Activated CD4-positive, alpha-beta T cell treated with anti-CD3 and anti-CD28 coated beads, Interleukin-2, amount 50 U/mL, for 48 hours (primary cell): ENCODE measurements at places on chromosomes 5 and 9.

- DNase-seq, result no peak
These were observed 37.7 kb downstream of the TPPP start for GRCh38 chr5:655406-655805.

DNA sequence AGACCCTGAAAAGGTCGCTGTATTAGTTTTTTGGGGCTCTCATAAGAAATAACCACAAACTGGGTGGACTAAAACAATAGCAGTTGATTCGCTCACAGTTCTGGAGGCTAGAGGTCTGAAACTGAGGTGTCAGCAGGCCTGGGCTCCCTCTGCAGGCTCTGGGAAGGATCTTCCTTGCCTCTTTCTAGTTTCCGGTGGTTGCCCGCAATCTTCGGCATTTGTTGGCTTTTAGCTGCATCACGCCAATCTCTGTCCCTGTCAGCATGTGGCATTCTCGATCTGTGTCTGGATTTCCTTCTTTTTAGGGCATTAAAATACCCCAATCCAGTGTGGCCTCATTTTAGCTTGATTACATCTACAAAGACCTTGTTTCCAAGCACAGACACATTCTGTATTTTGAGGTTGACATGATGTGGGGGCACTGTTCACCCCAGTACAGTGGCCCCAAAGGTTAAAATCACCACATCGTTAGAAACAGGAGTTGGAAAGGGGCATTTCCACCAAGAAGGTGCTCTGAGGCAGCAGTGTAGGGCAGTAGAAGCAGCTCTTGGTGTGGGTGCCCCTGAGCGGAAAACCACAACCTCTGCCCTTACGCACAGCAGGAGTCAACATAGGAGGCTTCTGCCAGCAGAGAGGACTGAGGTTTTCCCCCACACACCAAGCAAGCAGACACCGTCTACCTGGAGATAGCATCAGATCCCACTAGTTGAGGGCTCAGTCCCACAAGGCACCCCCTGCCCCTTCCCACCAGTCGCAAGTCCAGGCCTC lies 13.5 kb downstream of the ZNF79 start:
- DNase-seq, result peak; percentile 43

DNA sequence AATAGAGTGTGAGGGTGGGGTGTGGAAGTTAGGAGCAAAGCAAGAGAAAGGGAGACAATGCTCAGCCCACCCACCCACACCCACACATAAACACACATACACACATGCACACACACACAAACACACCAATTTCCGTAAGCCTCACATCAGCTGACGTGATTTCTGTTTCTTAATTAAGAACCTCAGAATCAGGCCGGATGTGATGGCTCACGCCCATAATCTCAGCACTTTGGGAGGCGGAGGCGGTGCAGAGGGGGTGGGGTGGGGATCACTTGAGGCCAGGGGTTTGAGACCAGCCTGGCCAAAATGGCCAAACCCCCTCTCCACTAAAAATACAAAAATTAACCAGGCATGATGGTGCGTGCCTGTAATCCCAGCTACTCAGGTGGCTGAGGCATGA lies 26.4 kb upstream of the PIK3R1 start:
- no peak for DNase-seq

DNA sequence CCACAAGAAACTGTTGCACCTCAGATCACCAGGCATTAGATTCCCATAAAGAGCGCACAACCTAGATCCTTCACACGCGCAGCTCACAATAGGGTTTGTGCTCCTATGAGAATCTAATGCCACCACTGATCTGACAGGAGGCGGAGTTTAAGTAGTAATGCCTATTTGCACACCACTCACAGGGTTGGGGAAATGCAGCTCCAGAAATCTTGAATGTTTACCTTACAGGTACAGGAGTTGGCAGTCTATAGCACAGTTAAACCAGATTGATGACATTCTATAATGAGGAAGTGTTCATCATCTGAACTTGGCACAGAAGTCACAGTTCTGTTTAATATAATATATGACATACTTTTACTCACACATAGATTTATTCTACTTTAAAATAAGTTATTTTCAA lies 732.2 kb upstream of the ZNF608 start:
- no peak for DNase-seq

- no peak for DNase-seq
These were observed 617 bp downstream of the PTPN3 start for GRCh38 chr9:109497226-109498153.

DNA sequence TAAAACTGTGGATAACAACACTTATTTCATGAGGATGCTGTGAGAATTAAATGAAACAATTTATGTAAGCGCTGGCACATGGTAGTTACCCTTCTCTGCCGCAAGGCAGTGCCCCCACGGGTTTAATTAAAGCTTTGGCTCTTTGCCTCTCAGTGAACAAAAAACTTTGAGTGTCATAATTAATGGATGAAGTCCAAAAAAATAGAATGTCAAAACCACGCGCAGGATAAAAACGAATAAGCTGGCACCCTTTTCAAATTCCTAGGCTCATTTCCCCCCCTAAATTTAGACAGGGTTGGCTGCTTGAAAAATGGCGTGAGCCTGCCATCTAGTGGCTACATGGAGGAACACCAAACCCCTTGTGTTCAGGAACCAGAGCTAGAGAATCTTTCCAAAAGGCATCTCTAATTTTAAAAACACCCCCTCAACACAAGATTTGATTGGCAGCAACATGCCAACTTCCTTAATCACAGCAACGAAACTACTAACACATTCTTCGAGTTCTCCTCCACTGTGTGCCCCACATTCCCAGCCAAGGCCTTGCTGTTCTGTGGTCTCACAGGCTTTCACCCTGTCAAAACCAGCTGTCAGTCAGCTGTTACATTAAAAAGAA lies 29.0 kb upstream of the CCNG1 start:
- peak; percentile 47 for DNase-seq

GRCh38 chr5:50967563-50968355 lies 301.3 kb downstream of the PARP8 start:
- no peak for DNase-seq

GRCh38 chr5:166582416-166582815 lies 1709.0 kb upstream of the WWC1 start:
- DNase-seq, result no peak

- no peak for DNase-seq
These were observed 663.8 kb upstream of the CDH9 start for GRCh38 chr5:27701931-27702903.

DNA sequence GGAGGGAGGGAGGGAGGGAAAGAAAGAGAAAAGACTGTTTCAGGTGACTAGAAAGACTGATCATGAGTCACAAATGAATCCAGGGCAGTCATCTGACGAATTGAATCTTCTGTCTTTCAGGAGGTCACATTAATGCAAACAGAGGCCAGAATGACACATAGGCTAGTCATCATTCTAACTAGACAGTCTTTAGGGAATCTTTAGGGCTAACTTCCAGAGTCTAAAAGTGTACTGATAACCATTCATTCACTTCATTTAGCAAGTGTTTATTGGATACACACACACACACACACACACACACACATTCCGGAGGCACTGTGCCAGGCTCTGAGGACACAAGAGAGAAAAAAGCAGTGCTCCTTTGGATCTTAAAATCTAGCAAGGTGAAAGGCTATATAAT lies 156.7 kb downstream of the EBF1 start:
- DNase-seq, result no peak

DNA sequence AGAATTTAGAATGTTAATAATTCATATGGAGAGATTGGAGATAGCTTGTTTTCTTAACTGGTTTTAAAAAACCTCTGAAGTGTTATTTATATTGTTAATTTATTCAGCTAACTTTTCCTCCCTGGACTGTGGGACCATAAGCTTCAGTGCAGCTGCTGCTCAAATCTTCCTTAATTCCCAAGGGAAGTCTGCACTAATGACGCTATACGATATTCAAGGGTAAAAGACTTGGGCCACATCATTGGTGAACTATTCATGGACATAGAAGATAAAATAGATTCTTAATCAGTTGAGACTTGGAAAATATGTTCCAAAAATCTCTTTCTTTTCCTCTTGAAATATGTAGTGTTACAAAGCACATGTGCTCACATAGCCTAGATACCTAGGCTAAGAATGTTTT lies 31.1 kb upstream of the GAS1 start:
- no peak for DNase-seq

GRCh38 chr5:138230981-138231589 lies 18.0 kb upstream of the CDC23 start:
- DNase-seq, result no peak

- no peak for DNase-seq
These were observed 64.3 kb downstream of the CXXC5 start for GRCh38 chr5:139712412-139712811.

GRCh38 chr5:168578006-168578405 lies 1.2 kb downstream of the PANK3 start:
- no peak for DNase-seq

- no peak for DNase-seq
These were observed 35.4 kb upstream of the RXRA start for GRCh38 chr9:134290603-134291451.

DNA sequence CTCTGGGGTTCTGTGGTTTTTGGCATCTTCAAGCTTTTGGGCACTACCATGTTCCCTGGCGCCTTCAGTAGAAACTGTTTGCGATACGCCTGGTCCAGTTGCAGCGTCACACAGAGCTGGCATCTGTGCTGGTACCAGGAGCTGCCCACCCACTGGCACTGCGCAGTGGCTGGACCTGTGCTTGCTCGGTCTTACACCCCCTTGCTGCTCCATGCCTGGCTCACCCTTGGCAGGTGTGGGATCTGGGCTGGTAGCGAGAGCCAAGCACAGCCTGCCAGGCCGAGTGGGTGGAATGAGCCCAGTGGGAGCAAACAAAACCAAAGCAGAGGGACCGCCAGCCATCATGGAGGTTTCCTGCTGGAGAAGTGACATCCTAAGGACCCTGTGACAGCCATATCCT lies 170.2 kb upstream of the IRX2 start:
- no peak for DNase-seq

- no peak for DNase-seq
These were observed 20.8 kb downstream of the KYAT1 start for GRCh38 chr9:128860937-128861336.

GRCh38 chr5:150014456-150014855 lies 13.9 kb downstream of the HMGXB3 start:
- DNase-seq, result no peak

DNA sequence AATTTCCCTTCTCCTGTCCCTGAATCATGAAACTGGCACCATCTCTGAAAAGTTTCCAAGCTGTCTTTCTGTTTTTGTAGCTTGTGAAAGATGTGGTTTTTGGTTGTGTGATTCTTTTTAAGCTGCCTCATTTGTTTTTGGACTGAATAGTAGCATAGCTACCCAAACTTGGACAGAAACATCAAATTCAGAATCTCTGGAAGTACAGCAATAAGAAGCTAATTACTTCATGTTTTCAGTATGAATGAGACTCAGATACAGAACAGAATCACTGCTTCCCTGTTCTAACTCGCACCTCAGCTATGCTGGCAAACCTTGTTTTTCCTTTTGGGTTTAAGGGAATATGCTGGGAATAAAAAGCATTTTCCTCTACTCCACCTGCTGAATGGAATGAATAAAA lies 101.0 kb downstream of the FGF1 start:
- DNase-seq, result no peak

- DNase-seq, result no peak
These were observed 30.0 kb downstream of the XPA start for GRCh38 chr9:97666907-97667686.

DNA sequence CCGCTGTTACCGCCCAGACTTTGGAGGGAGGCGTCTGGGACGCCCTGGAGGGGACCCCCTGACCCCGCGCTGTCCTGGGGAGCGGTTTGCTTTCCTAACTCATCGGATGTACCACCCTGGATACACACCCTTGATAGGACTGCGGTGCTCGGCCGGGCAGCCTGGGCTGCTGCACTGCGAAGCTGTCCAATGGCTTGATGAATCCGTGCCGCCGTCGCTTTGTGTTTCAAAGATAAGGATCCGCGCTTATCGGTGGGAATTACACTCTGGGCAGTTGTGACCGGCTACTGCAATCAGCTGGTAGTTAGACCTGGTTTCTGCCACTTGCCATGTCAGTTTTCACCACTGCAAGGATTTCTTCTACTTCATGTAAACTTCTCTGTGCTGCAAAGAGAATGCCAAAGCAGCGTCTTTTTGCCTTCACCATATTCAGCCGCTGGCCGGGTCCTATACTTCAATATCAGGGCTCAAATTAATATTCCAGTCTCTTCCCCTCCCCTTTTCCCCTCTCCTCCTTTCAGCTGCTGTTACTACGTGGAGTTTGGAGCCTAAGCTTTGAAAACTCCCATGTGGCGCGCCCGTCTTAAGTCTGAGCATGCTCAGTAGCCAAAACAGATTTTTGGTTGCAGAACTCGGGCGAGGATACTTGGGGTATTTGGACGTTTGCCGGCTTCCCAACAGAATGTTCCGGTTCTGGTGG lies 727 bp downstream of the SMAD5 start:
- DNase-seq, result peak; percentile 12

DNA sequence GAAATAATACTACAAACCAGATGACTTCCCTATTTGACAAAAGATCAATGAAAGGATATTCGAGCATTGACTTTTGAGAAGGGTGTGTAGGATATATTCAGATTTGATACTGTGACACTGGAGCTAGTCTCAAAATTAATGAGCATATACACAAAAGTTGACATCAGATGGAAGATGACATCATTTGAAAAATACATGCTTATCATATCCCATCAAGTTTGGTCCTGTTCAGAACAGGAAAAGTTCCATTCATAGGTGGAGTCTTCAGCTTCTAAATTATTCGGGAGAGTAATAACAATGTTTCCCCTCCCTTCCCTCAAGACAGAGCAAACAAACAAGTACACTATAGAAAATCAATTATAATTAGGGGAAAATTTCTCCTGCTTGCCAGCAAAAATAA lies 348.3 kb downstream of the NDUFS4 start:
- DNase-seq, result no peak

DNA sequence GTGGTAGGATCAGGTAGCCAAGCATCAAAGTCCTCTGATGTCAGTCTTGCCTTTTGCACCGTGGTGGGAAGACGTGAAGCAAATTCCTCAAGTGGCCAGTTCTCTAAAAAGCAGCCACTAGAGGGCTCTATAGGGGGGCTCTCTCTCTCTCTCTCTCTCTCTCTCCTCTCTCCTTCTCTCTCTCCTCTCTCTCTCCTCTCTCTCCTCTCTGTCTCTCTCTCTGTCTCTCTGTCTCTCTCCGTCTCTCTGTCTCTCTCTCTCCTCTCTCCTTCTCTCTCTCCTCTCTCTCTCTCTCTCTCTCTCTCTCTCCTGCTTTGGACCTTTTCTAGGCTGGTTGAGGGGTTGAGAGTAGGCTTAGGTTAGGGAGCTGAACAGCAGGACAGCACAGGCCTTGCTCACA lies 13.9 kb upstream of the OSMR start:
- no peak for DNase-seq

- no peak for DNase-seq
These were observed 465.3 kb upstream of the ARRDC3 start for GRCh38 chr5:91848453-91848852.

DNA sequence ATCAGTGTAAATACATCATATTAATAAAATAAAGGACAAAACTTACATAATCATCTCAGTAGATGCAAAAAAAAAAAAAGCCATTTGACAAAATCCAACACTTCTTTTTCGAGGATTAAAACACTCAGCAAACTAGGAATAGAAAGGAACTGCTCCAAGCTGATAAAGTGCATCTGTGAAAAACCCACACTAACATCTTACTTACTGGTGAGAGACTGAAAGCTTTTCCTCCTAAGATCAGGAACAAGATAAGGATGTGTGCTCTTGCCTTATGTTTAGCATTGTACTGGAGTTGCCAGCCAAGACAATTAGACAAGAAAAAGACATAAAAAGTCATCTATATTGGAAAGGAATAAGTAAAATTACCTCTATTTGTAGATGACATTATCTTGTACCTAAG lies 120.2 kb upstream of the SAP30L start:
- DNase-seq, result no peak

GRCh38 chr5:6759983-6760382 lies 46.8 kb downstream of the TENT4A start:
- no peak for DNase-seq
